ENCODE measurements at places on chromosomes 7 and 10. TPM values are rescaled to one million over a fixed set of nuclear protein-coding genes. Genes with fewer than 3 reads are reported as not detected.

TET1 gene
- 0.37 TPM for total RNA-seq

POU6F2 gene
- not detected for total RNA-seq

LIPN gene
- total RNA-seq: not detected

ATOH7 gene
- not detected for total RNA-seq

CPXM2 gene
- not detected for total RNA-seq

TAS2R5 gene
- total RNA-seq: not detected

SFXN3 gene
- total RNA-seq: 48.4 TPM

DNA sequence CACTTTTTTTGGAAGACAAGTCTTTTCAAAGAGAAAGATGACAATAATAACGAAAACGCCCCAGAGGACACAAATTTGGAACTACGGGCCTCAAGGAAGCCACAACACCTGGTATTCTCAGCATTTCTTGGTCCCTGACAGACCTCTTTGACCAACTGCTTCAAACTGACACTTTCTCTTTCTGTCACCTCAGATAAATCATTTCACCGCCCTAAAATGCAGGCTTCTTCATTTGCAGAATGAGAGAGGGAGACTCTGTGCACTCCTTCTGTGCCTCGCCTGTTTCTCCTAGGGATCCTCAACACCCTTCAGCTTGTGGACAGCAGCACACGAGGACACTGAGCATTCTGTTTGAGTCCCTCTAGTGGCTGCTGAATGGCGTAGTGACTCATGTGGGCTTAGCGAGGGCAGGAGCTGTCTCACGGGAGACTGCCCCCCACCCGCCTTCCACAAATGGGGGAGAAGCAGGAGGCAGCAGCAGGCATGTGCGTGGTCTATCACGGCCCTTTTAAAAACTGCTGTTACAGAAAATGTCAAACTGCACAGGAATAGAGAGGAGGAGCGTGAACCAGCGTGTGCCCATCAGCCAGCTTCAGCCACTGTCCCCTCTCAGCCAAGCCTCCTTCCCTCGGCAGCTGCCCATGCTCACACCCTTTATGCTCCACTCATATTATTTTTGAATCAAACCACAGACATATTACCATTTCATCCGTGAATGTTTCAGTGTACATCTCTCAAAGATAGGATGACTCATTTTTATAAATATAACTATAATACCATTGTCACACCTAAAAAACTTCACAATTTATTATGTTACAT is 41.4 kb downstream of the GSDME start:
- DNase-seq: peak; percentile 41

DNA sequence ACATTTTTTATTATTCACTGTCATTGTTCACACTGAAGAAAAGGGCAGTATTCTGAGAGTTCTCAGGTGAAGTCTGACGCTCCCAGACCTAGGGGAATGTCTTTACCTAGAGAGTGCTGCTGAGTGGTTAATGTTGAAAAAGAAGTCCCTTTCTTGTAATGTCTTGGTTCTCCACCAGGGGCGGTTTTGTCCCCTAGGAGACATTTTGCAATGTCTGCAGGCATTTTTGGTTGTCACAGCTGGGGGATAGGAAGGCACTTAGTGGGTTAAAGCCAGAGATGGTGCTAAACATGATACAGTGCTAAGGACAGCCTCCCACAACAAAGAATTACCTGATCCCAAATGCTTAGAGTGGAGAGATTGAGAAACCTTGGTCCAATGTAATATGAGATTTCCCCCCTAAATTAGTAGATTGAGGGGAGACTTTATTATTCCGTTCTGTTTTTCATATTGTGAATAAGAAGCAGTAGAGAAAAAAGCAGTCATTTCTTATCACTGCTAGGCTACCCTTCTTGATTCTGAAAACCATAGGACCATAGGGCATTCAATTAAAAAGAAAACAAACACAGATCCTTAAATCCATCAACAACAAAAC is 13.1 kb downstream of the UMAD1 start:
- DNase-seq: no peak

DNA sequence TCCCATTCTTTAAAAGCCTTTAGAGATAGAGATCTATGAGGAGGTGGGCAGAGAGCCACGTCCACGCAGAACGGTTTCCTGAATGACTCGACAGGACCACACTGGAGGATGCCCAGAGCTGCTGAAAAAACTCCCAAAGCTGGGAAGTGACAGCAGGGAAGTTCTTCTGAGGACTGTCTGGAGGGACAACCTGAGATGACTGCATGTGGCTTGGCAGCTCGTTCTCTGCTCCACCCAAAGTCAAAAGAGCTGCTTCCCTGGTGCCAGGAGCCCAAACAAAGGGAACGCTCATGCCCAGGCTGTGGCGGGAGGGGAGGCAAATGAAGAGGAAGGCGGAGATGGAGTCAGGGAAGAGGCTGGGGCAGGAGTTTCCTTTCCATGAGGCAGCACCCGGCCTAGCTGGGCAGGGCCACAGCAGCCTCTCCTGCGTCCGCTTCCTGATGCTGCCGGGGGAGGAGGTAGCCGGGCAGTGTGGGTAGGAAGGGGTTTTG is 95.4 kb downstream of the CCDC3 start:
- DNase-seq: no peak

DNA sequence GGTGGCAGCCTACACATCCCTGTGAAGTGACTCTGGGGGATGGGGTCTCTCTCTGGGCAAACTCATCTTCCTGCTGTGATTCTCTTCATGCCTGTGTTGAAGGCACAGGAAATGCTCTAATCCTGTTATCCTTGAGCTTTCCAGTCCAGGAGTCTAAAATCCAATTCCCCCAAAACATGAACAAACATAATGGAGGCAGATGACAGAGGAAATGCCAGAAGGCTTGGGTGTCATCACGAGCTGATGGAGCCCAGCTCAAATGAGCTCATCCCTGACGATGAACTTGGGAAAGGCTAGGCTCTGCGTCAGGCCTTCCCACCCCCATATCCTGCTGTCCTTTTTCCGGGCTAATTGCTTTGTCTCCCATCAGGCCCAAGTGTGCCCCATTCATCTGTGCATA is 165.9 kb upstream of the PODXL start:
- no peak for DNase-seq

GRCh38 chr7:148962440-148962822 is 65.9 kb downstream of the PDIA4 start:
- DNase-seq: no peak

GRCh38 chr7:2157473-2158279 is 75.1 kb downstream of the MAD1L1 start:
- peak; percentile 79 for DNase-seq

- no peak for DNase-seq
These were observed 5.1 kb downstream of the CH25H start for GRCh38 chr10:89202033-89202425.

- no peak for DNase-seq
These were observed 44.3 kb upstream of the INPP5A start for GRCh38 chr10:132493246-132493755.

DNA sequence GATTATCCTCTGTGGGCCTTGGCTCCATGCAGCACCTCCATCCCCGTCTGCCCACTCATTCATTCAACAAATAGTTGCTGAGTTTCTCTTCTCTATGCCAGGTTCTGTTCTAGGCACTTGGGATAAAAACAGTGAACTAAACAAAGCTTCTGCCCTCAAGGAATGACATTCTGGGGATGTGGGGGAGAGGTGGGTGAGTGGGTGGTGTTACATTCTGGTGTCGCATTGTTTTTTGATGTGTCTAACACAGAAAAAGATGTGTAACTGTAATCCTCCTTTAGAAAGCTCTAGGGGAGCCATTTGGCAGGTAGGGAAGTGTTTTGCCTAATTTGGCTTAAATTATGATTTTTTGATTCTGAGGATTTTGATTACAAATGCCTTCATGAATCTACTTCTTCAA is 21.4 kb downstream of the AUTS2 start:
- no peak for DNase-seq

GRCh38 chr10:78524941-78525340 is 491.3 kb downstream of the RPS24 start:
- DNase-seq: no peak

DNA sequence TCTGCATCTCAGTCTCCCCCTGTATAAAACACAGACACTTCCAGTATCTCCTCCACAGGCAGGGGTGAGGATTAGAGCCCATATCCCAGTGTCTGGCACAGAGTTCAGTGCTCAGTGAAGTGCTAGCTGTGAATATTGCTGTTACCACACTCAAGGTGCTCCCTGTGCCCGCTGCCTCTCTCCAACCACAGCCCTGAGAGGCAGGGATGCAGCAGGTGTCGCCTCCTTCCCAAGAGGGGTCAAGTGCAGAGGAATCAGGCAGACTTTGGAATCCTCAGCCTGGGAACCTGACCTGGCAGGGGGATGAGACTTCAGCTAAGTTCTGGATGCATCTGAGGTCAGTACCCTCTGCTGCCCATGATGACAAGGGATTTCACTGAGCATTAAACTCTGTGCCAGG is 163.1 kb downstream of the GFRA1 start:
- no peak for DNase-seq

- no peak for DNase-seq
These were observed 56.0 kb downstream of the CCDC7 start for GRCh38 chr10:32501906-32502305.

- no peak for DNase-seq
These were observed 41.3 kb downstream of the AMZ1 start for GRCh38 chr7:2729031-2729892.

GRCh38 chr7:14800664-14801063 is 101.9 kb downstream of the DGKB start:
- DNase-seq: no peak

- DNase-seq: no peak
These were observed 16.4 kb upstream of the BHLHA15 start for GRCh38 chr7:98194672-98195457.
